ENCODE measurements at places on chromosomes 3 and 15. TPM values are rescaled to one million over a fixed set of nuclear protein-coding genes. Genes with fewer than 3 reads are reported as not detected.

The DUOX2 gene
- polyA plus RNA-seq: 0.13 TPM

The SNTN gene
- not detected for polyA plus RNA-seq

The CCK gene
- not detected for polyA plus RNA-seq

The ARL14 gene
- polyA plus RNA-seq: 1.3 TPM

The TNFAIP8L3 gene
- 26.4 TPM for polyA plus RNA-seq

The SLC12A1 gene
- 0.23 TPM for polyA plus RNA-seq

The HDGFL3 gene
- polyA plus RNA-seq: 68.1 TPM

The GOLGA6A gene
- not detected for polyA plus RNA-seq

The ANKRD63 gene
- polyA plus RNA-seq: not detected

The ARL6 gene
- polyA plus RNA-seq: 4.7 TPM

The GATA2 gene
- polyA plus RNA-seq: 3.4 TPM

The PP2D1 gene
- polyA plus RNA-seq: not detected

The CASR gene
- polyA plus RNA-seq: not detected

The ALCAM gene
- polyA plus RNA-seq: 35.4 TPM

The EXD1 gene
- polyA plus RNA-seq: not detected

The CFAP100 gene
- not detected for polyA plus RNA-seq

The GLDN gene
- polyA plus RNA-seq: 3.0 TPM

The SUCNR1 gene
- 0.15 TPM for polyA plus RNA-seq

The SNRPN gene
- polyA plus RNA-seq: 213 TPM

The CLDN16 gene
- not detected for polyA plus RNA-seq

The NOX5 gene
- polyA plus RNA-seq: not detected

The GPR156 gene
- polyA plus RNA-seq: not detected

The TEX264 gene
- polyA plus RNA-seq: 40.7 TPM

The DNASE1L3 gene
- 1.4 TPM for polyA plus RNA-seq

The PLSCR2 gene
- not detected for polyA plus RNA-seq

The PRR23A gene
- polyA plus RNA-seq: not detected

The DNAH1 gene
- polyA plus RNA-seq: 0.88 TPM

The TMOD2 gene
- 2.3 TPM for polyA plus RNA-seq

The TP63 gene
- 0.03 TPM for polyA plus RNA-seq

The MOBP gene
- not detected for polyA plus RNA-seq

Data from aorta (tissue), 5 donors.